Liver (tissue), 10 donors: ENCODE measurements at places on chromosomes 16 and 17. TPM values are rescaled to one million over a fixed set of nuclear protein-coding genes. Genes with fewer than 3 reads are reported as not detected.

The CTRB2 gene
- 0.09 TPM for polyA plus RNA-seq

The ALOXE3 gene
- polyA plus RNA-seq, result not detected

The MYH4 gene
- not detected for polyA plus RNA-seq

The TMEM238L gene
- 0.85 TPM for polyA plus RNA-seq

The DPEP3 gene
- 0.22 TPM for polyA plus RNA-seq

The RGS11 gene
- polyA plus RNA-seq, result 0.51 TPM

The NPIPB6 gene
- polyA plus RNA-seq, result not detected

The SPNS3 gene
- polyA plus RNA-seq, result 0.32 TPM

The NHERF2 gene
- 205 TPM for polyA plus RNA-seq

The UTS2R gene
- polyA plus RNA-seq, result not detected

The NAGS gene
- 29.8 TPM for polyA plus RNA-seq

The TEKT5 gene
- polyA plus RNA-seq, result 0.13 TPM

The RNF43 gene
- 5.8 TPM for polyA plus RNA-seq

The PGS1 gene
- 10.9 TPM for polyA plus RNA-seq

The C16orf87 gene
- 4.1 TPM for polyA plus RNA-seq

The PLCG2 gene
- polyA plus RNA-seq, result 7.1 TPM

The PLK1 gene
- 3.4 TPM for polyA plus RNA-seq

The NEUROD2 gene
- not detected for polyA plus RNA-seq

The NPW gene
- 20.6 TPM for polyA plus RNA-seq

The PMFBP1 gene
- polyA plus RNA-seq, result 0.42 TPM

The LRRC36 gene
- polyA plus RNA-seq, result not detected

The PDP2 gene
- 4.4 TPM for polyA plus RNA-seq

The TLK2 gene
- 6.0 TPM for polyA plus RNA-seq

The CIITA gene
- polyA plus RNA-seq, result 1.7 TPM

The PDXDC1 gene
- 52.4 TPM for polyA plus RNA-seq

The CEP112 gene
- 1.6 TPM for polyA plus RNA-seq

The CDK3 gene
- 2.6 TPM for polyA plus RNA-seq

The CDT1 gene
- 1.8 TPM for polyA plus RNA-seq

The IGFBP4 gene
- 649 TPM for polyA plus RNA-seq

The KRTAP9-4 gene
- not detected for polyA plus RNA-seq

The NSMCE1 gene
- polyA plus RNA-seq, result 26.9 TPM

The C16orf92 gene
- not detected for polyA plus RNA-seq

The RSKR gene
- polyA plus RNA-seq, result 0.63 TPM

The ZG16 gene
- 0.68 TPM for polyA plus RNA-seq

The GCGR gene
- polyA plus RNA-seq, result 55.8 TPM

The SLC46A1 gene
- polyA plus RNA-seq, result 17.9 TPM

The TEKT3 gene
- polyA plus RNA-seq, result not detected

The GPR179 gene
- 0.01 TPM for polyA plus RNA-seq

The SPHK1 gene
- 1.3 TPM for polyA plus RNA-seq

The MT4 gene
- not detected for polyA plus RNA-seq

The CCL5 gene
- polyA plus RNA-seq, result 2.9 TPM

The SOX15 gene
- 0.33 TPM for polyA plus RNA-seq

The SLC5A10 gene
- 0.05 TPM for polyA plus RNA-seq

The CCL7 gene
- polyA plus RNA-seq, result not detected

The FOXF1 gene
- polyA plus RNA-seq, result 1.2 TPM

The NPB gene
- polyA plus RNA-seq, result 0.92 TPM

The NT5M gene
- polyA plus RNA-seq, result 0.80 TPM

The TBX2 gene
- polyA plus RNA-seq, result 2.6 TPM

The DNAI2 gene
- polyA plus RNA-seq, result not detected

The MMP15 gene
- polyA plus RNA-seq, result 28.7 TPM

The NR1D1 gene
- polyA plus RNA-seq, result 13.7 TPM

The EFCAB5 gene
- polyA plus RNA-seq, result not detected

The DNAAF8 gene
- 0.75 TPM for polyA plus RNA-seq

The CFAP119 gene
- 0.82 TPM for polyA plus RNA-seq
